ENCODE measurements at places on chromosomes 11 and 22.

DNA sequence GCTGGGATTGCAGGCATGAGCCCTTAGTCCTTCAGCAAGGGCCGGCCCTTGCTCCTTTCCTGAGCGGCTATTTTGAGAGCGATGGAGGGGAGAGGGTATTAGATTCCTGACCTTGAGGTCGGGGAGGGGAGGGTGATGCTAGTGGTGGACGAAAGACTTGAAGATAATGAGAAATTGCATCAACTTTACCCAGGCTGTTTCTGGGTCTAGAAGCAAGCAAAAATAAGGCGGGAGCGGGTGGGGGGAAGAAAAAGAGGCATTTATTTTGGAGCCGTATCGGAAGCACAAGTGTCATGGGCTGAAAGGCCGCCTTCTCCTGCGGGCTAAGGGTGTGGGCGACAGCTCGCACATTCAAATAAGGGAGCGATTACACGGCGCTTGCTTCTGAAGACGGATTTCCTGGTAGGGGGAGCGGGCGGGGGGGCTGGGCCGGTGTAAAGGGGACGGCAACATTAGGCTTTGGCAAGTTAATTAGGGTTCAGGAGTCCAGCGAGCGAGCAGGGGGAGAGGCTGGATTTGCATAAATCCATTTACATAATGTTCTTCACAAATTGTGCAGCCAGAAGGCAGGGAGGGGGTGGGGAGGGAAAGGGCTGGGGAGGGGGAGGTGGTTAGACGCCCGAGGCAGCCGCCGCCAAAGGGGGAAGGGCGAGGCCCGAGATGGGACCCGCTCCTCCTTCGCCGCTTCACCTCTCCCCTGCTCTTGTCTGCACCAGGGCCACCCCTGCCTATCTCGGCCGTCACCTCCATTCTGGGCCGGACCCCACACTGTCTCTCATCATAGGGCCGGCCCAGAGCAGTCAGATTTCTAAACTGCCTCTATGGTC lies 245.9 kb downstream of the MIAT start:
- no peak for DNase-seq

GRCh38 chr11:34799848-34800247 lies 116.3 kb downstream of the APIP start:
- DNase-seq: no peak

DNA sequence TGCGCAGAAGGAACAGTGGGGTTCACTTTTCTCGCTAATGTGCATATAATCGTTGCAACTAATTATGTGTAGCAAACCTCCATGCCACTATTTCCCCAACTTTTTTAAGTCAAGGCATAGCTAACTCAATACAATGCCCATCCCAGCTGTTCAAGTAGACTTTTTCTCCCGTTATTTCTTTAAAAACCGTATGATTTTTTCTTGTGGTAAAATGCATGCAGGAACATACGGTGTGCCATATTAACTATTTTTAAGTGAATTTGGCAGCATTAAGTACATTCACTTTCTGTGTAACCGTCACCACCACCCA lies 2.8 kb upstream of the DUSP8 start:
- no peak for DNase-seq

- DNase-seq: no peak
Observed at GRCh38 chr11:131640320-131640719, 269.9 kb downstream of the NTM start.

GRCh38 chr11:122808478-122808869 lies 29.8 kb upstream of the CRTAM start:
- DNase-seq: no peak

- no peak for DNase-seq
Observed at GRCh38 chr22:20432244-20432686, 5.4 kb downstream of the SCARF2 start.

DNA sequence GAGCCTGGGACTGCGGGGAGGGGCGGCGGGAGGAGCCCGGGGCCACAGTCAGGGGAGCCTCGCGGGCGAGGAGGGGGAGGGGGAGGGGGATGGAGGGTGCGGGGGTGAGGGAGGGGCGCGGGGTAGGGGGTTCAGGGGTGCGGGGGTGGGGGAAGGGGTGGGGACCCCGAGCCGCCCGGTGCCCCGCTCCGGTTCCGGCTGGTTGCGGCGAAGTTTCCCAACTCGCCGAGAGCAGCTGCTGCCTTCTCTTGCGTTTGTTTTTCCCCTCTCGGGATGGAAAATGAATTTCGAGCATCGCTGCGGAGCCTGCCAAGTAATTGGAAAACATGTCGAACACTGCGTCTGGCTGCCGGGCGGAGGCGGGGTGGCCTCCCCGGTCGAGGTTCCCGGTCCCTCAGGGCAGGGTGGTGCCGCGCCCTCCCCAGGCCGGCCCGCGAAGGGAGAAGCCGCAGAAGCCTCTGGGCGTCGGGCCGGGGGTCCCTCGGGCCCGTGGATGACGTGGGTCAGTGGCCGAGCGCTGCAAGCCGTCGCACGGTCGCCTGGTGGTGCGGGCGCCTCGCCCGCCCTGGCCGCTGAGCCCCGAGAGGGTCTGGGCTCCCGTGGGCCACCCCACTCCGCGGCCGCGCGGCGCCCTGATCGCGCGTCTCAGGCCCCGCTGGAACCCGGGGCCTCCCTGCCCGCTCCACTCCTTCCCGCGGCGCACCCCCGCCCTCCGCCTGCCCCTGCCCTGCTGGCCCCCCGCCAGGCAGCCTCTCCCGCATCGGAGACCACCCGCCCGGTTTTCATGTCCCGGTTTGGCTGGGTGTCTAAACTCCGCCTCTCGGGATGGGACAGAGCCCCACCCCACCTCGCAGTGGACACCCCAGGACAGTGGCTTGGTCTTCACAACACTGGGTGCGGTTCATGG lies 12.1 kb downstream of the SPATA19 start:
- DNase-seq: no peak

- no peak for DNase-seq
Observed at GRCh38 chr22:50576070-50576469, 2.2 kb downstream of the CPT1B start.

- DNase-seq: no peak
Observed at GRCh38 chr11:124211321-124211720, 28.2 kb downstream of the OR10D3 start.

GRCh38 chr22:27833803-27834202 lies 32.2 kb upstream of the MN1 start:
- DNase-seq: no peak

DNA sequence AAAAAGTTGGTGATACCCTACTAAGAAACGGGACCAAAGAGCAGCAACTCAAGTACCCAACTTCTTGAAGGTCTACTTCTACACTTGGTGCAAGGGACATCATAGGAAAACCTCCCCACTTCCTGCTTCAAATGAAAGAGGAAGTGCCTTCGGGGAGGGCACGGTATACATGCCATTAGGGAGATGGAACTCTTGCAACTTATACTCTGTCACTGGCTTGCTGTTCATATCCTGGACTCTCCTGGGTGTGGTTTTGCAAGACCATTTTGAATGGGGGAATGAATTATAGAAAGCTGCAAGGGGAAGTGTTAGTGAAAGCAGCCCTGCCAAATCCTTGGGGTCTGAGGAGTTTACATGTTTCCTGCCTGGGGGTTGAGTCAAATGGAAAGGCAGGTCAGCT lies 41.9 kb downstream of the CSNK2A3 start:
- no peak for DNase-seq

DNA sequence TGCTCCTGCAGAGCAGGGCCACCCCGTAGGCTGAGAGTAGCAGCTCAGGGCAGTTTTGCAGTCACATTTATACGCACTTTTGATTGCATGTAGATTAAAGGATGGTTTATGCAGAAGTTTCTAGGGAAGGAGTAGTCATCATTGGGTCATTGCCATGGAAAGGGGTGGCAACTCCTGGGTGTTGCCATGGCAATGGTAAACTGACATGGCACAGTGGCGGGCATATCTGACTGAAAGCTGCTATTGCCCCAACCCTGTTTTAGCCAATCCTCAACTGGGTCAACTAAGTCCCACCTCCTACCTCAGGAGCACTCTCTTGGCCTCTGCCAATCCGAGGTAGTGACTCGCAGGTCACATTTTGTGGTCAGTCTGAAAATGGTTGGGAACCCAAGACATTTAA lies 2.4 kb upstream of the ARSA start:
- DNase-seq: no peak

DNA sequence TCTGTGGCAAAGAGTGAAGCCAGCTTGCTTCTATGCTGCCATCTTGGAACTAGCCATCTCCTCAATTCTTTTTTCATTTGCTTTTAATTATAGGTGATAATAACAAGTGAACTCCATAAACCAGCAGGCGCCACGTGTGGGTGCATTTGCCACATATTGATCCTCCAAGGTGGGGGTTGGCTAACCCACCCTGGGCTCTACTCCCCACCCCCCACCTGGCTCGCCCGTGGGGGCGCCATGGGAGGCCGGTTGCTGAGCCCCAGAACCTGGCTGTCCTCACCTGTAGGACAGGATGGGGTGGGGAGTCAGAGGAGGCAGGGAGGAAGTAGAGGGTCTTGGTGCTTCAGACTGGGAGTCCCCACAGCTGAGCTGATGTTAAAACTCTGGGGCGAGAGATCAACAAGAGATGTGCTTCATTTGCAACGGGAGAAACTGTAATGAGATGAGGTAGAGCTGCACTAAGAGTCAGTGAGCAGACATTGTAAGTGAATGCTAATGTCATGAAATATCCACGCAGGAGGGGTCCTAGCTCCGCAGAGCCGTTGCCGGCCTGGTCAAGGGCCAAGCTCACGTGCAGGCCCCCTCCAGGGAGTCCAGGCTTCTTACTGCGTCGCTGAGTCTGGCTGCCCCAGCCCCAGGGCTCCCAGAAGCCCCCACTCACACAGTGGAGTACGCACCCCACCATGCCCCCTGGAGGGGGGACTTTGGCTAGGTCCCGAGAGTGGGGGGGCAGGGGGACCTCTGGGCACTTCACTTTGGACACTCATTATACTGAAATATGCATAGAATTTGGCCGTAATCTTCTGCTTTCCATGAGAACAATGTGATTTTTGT lies 59.4 kb downstream of the BRD1 start:
- peak; percentile 49 for DNase-seq

DNA sequence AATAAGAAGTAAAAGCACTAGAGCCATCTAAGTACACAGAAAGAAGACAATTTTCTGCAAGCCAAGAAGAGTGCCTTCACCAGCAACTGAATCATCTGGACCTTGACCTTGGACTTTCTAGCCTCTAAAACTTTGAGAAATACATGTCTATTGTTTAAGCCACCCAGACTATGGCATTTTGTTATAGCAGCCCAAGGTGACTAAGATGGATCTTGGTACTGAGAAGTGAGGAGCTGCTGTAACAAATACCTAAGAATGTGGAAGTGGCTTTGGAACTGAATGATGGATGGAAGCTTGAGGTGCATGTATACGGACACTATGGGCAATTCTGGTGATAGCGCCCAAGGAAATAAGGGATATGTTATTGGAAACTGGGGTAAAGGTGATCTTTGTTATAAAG lies 14.9 kb downstream of the CFAP300 start:
- DNase-seq: no peak

DNA sequence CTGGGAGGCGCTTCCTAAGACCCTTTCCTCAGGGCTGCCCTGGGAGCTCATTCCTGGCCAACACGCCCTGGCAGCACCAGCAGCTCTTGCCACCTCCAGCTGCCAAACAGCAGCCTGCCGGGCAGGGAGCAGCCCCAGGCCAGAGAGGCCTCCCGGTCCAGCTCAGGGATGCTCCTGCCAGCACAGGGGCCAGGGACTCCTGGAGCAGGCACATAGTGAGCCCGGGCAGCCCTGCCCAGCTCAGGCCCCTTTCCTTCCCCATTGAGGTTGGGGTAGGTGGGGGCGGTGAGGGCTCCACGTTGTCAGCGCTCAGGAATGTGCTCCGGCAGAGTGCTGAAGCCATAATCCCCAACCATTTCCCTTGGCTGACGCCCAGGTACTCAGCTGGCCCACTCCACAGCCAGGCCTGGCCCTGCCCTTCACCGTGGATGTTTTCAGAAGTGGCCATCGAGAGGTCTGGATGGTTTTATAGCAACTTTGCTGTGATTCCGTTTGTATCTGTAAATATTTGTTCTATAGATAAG lies 7.6 kb downstream of the SLC39A13 start:
- DNase-seq: peak; percentile 60

DNA sequence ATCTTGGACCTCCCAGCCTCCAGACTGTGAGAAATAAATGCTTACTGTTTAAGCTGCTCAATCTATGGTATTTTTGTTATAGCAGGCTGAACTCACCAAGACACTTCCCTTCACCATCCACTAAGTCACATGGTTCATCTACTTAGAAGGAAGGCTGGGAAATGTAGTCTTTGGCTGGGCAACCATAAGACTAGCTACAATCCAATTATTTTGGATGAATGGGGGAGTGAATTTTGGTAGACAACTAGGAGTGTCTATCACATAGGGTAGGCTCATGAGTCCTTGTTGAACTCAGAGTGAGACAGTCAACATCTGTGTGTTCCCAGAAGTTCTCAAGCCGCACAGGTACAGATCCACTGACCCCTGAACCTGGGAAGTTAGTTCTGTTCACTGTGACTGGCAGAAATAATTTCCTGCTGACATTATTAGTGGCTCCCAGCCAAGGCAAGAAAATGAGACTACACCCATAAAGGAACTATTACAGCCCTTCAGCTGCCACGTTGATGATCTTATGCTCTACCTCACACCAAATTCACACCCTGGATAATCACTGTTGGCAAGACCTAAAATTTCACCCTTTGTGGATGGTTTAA lies 3.1 kb upstream of the SLC35C1 start:
- DNase-seq: no peak

All from ascending aorta (tissue), 2 donors.